Gastroesophageal sphincter (tissue), 4 donors: ENCODE measurements at places on chromosomes 4 and X.

DNA sequence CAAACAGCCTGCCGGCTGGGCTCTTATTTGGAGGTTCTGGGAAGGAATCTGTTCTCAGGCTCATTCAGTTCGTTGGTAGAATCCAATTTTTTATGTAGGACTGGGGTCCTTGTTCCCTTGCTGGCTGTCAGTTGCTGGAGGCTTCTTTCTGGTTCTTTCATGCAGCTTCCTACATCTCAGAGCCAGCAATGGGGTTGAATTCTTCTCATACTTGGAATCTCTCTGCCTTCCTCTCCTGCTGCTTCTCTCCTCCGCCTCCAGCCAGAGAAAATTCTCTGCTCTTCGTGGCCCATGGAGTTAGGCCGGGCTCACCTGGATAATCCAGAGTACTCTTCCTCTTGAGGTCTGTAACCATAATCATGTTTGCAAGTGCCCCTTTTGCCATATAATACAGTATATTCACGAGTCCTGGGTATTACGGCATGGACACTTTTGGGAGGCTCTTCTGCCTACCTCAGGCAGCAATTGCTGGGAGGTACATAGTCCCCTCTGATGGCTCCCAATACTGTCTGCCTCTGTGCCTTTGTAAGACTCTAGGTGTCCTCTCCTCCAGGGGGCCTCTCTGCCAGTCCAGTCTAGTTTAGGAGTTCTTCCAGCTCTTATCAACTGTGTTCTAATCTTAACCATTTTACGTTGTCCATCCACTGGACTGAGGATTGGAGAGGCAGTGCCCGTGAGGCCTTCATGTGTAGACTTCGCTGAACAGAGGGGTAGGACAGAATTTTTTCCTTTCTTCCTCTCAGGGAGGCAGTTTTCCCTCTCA is 2.2 kb downstream of the TRMT44 start:
- no peak for ATAC-seq

- no peak for ATAC-seq
Measured at GRCh38 chr4:156948133-156948532, 23.5 kb downstream of the PDGFC start.

- no peak for ATAC-seq
Measured at GRCh38 chr4:865121-865465, 39.2 kb upstream of the CPLX1 start.

- peak; percentile 43 for ATAC-seq
Measured at GRCh38 chrX:24380262-24381187, 20.1 kb downstream of the SUPT20HL1 start.
